ENCODE measurements at places on chromosomes 11 and 22. TPM values are rescaled to one million over a fixed set of nuclear protein-coding genes. Genes with fewer than 3 reads are reported as not detected.

DNA sequence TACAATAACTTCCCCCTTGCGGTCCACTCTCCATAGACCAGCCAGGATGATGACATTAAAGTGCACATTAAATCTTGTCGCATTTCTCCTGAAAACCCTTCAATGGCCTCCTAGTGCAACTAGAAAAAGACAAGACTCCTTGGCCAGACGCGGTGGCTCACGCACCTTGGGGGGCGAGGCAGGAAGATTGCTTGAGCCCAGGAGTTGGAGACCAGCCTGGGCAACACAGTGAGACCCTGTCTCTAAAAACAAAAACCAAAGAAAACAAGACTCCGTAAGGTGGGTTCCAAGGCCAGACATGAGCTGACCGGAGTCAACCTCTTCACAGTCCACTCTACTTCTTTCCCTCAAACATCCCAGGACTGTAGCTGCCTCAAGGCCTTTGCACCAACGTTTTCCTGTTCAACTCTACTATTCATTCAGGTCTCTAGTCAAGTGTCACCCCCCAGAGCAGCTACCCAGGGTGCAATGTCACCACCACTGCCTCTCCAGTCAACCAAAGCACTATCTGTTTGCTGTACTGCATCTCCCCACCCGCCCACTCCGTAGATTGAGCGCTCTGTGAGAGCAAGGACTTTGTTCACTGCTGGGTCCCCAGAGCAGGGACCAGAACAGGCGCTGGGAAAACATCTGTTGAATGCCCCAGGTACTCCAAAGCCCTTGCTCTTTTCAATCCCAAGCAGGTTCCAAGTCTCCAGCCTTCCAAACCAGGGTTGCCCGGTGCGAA, 739 bp downstream of the ZMAT5 start:
- no peak for DNase-seq
- peaks cover 11% of the 10 kb centered on the region for H3K4me1 ChIP-seq
- peak overlapping the region; percentile 82 for H3K4me3 ChIP-seq
- H3K27me3 ChIP-seq, result no peaks in the 10 kb centered on the region
- H3K27ac ChIP-seq, result peak overlapping the region; percentile 75

GRCh38 chr11:118715837-118716260, 36.4 kb upstream of the TREH start:
- peak overlapping the region; percentile 98 for H3K27ac ChIP-seq
- no peaks in the 10 kb centered on the region for H3K27me3 ChIP-seq
- H3K4me1 ChIP-seq, result peaks cover 48% of the 10 kb centered on the region

- peak; percentile 82 for DNase-seq
- H3K27ac ChIP-seq, result no peak overlapping the region
- H3K4me3 ChIP-seq, result no peak overlapping the region
- H3K27me3 ChIP-seq, result no peaks in the 10 kb centered on the region
- peaks cover 4% of the 10 kb centered on the region for H3K36me3 ChIP-seq
These were observed 33.0 kb downstream of the CHID1 start for GRCh38 chr11:877565-877964.

GRCh38 chr22:32796865-32797573, 4.5 kb upstream of the TIMP3 start:
- H3K4me3 ChIP-seq, result no peak overlapping the region
- H3K27ac ChIP-seq, result no peak overlapping the region
- H3K27me3 ChIP-seq, result peaks cover 11% of the 10 kb centered on the region
- H3K4me1 ChIP-seq, result peaks cover 5% of the 10 kb centered on the region
- no peaks in the 10 kb centered on the region for H3K36me3 ChIP-seq

GRCh38 chr11:85123752-85124231, 503.4 kb downstream of the DLG2 start:
- no peak for DNase-seq
- H3K36me3 ChIP-seq, result no peaks in the 10 kb centered on the region
- H3K27me3 ChIP-seq, result no peaks in the 10 kb centered on the region
- H3K27ac ChIP-seq, result no peak overlapping the region

Gene NFAM1
- 0.49 TPM for total RNA-seq

DNA sequence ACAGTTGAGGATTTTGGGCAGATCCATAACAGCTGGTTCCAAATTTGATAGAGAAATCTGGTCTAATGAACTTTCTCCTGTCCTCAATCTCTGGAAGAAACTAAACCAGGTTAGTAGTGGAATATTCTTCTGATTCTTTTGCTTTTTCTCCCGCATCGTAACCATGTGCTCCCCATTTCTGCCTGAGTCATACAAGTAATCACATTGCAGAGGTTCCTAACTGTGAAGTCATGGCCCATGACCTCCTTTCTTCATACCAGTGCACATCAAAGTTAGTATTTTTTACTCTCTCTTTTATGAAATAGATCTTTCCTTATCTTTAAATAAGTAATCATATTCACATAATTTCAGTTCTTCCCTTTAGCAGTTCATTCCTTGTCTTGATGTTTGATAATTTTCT, 249.0 kb downstream of the DYNC2H1 start:
- no peaks in the 10 kb centered on the region for H3K36me3 ChIP-seq
- H3K4me1 ChIP-seq, result no peaks in the 10 kb centered on the region
- H3K4me3 ChIP-seq, result no peak overlapping the region
- H3K27me3 ChIP-seq, result no peaks in the 10 kb centered on the region

DNA sequence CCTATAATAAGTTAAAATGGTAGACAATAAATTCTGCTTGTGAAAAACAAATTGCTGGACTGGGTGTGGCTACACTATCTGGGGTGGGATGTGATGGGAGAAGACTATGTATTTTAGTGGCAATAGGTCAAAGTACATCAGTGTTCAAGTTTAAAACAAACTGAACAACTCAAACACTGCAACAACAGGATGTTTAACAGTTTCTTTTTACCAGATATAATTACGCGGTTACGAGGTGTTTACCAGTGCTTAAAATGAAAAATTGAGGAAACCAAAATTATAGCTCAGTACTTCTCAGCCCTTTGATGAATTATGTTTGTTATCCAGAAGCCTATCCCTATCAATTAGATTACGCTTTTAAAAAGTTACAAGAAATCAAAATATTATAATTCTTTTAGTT, 3.2 kb downstream of the PRDM10 start:
- H3K27ac ChIP-seq, result no peak overlapping the region
- no peaks in the 10 kb centered on the region for H3K27me3 ChIP-seq
- H3K36me3 ChIP-seq, result no peaks in the 10 kb centered on the region
- peaks cover 6% of the 10 kb centered on the region for H3K4me1 ChIP-seq
- DNase-seq, result no peak

DNA sequence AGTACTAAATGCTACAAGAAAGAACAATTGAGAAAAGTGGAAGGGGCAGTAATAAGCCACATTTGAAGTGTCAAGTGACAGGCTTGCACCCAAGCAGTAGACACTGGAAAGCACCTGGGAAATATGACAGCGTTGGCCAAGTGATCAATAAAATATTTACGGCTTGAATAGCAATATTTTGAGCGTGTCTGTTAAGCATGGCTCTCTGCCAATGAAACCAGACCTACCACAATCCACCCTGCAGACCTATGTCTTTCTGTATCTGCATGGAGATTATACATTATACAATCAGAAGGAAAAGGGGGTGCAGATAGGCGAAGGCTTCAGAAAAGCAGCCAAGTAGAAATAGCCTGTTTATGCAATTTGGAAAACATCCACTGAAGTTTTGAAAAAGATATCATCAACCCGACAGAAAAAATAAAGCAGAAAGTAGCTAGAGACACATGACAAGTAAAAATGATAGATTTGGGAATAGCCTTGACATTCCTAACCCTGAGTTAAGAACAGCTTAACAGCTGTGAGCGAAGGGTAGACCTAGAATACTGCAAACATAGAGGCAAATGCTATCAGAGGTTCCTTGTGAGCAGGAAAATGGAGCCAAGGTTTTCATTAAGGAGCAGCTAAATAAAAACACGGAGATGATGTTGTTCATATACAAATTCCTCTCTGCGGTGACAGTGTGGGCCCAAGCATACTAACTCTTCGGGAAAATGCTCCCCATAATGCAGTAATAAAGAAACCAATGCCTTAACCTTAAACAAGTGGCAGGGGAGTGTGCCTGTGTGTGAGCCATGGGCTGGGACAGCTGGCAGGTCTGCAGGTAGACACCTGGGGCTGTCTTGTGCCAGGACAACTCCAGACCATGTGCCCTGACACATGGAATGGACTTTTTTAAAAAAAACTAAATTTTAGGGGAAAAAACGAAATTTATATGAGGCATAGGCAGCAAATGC, 71.3 kb downstream of the ETS1 start:
- H3K4me1 ChIP-seq, result peaks cover 60% of the 10 kb centered on the region
- H3K27ac ChIP-seq, result no peak overlapping the region
- peaks cover 7% of the 10 kb centered on the region for H3K27me3 ChIP-seq
- H3K4me3 ChIP-seq, result no peak overlapping the region

Gene DERL3
- total RNA-seq, result 13.6 TPM

Gene OR2AT4
- total RNA-seq, result not detected

GRCh38 chr11:44797886-44798606, 71.3 kb downstream of the TSPAN18 start:
- DNase-seq, result peak; percentile 86
- peak overlapping the region; percentile 95 for H3K27ac ChIP-seq
- no peaks in the 10 kb centered on the region for H3K36me3 ChIP-seq
- H3K4me3 ChIP-seq, result no peak overlapping the region
- H3K27me3 ChIP-seq, result no peaks in the 10 kb centered on the region

DNA sequence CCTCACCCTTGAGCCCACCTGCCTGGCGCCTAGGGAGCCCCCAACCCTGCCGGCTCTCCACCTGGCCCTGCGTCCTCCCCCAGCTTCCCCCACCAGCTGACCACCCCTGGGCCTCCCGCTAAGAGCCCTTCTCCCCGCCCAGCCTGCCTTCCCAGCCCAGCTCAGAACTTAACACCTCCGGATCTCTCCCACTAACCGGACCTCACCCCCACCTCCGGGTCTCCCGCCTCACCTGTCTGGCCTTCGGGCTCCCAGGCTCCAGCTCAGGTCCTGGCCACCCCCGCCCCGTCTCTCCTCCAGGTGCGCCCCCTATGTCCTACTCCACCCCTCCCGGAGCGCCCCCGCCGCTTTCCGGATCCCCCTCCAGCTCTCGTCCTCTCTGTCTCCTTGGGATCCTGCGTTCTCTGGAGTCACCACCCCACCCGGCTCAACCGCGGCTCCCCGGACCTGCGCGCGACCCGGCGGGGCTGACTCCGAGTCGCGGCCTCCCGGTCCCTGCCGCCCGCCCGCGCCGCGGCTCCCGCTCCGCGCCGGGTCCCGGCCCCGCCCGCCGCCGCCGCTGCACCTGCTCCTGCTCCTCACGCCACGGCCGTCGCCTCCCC, at the start of gene KCNJ11:
TSS of gene KCNJ11 (minus strand) at position 51 of the 602 bp plus-strand sequence. CDS start 568 bp downstream, outside the sequence.
- peaks cover 7% of the 10 kb centered on the region for H3K4me1 ChIP-seq
- peak within 1 kb of the TSS; percentile 70 for H3K4me3 ChIP-seq
- no peak within 1 kb of the TSS for H3K27ac ChIP-seq
- H3K27me3 ChIP-seq, result no peaks in the 10 kb centered on the region
- peak; percentile 80 for DNase-seq
- no peaks in the 10 kb centered on the region for H3K36me3 ChIP-seq

DNA sequence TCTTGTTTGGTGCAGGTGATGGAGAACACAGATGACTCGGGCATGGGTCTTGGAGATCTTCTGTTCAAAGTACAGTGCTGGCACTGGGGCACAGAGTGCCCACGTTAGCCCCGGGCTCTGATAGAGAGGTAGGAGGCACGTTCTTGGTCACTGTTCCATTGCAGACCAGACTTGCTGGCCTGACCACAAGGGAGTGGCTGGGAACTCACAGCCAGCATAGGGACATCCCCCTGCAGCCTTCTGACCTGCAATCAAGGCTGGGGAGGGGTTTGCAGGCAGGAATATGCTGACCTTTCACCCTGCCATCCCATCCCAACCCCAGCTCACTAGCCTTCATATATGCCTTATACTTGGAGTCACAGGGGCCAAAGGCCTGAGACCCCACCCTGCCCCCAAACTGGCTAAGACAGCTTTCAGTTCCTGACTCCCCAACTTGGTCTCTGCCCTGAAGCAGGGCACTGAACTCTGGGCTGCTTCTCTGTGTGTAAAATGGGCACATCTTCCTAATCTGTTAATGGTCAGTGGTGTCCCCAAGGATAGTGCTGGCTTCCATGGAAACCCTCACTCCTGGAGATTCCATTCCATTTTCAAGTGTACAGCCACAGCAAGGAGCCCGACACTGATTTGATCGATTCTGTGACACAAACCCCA, 4.6 kb downstream of the MRPL49 start:
- no peak overlapping the region for H3K4me3 ChIP-seq
- DNase-seq, result no peak
- no peaks in the 10 kb centered on the region for H3K27me3 ChIP-seq
- peaks cover 4% of the 10 kb centered on the region for H3K4me1 ChIP-seq

GRCh38 chr11:36237391-36237790, 51.8 kb downstream of the COMMD9 start:
- H3K27ac ChIP-seq, result no peak overlapping the region
- H3K4me3 ChIP-seq, result no peak overlapping the region
- no peak for DNase-seq
- no peaks in the 10 kb centered on the region for H3K27me3 ChIP-seq

GRCh38 chr11:107707807-107708206, 4.0 kb downstream of the SLN start:
- H3K36me3 ChIP-seq, result no peaks in the 10 kb centered on the region
- H3K27ac ChIP-seq, result no peak overlapping the region
- peaks cover 15% of the 10 kb centered on the region for H3K27me3 ChIP-seq
- DNase-seq, result peak; percentile 74
- H3K4me1 ChIP-seq, result peaks cover 19% of the 10 kb centered on the region

Gene RBMXL2
- total RNA-seq, result not detected

Gene CCDC15
- 3.3 TPM for total RNA-seq

Gene MS4A4A
- not detected for total RNA-seq

DNA sequence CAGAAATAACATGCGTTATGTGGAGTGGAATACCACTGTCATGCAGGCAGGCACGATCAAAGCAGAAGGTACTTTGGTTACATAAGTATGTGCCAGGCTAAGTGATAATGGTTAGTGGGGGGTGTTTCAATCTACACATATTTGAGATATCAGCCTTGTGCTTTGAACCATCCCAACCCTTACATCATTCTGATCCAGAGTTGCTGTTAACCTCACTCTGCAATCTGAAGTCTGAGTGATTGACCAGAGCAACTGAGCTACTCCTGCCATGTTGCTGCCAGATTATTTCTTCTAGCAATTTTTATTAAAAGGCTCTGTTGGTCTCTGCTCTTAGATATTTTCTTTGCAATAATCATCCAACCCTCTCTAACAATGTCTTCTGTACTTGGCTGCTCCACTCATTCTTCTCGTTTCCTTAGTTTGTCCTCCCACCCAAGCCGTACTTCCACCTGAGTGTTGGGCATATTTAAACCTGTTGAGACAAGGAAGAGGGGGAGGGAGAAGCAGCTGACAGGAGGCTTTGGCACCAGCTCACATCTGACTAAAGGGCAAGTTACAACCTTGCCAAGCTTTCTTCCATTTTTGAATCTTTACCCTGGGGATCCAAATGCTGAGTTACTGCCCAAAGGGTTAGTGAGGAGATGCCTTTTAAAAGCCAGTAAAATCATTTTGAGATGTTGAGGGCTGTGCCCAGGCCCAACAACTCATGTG, 114.1 kb upstream of the SESN3 start:
- H3K4me1 ChIP-seq, result peaks cover 3% of the 10 kb centered on the region
- H3K36me3 ChIP-seq, result no peaks in the 10 kb centered on the region
- DNase-seq, result no peak
- H3K4me3 ChIP-seq, result no peak overlapping the region

Gene PLA2G6
- 6.3 TPM for total RNA-seq

Gene KDM4D
- total RNA-seq, result 2.6 TPM

All from GM23338 (cell line).